IPS DF 6.9 (cell line): ENCODE measurements at places on chromosomes 11 and 22.

- no peak for DNase-seq
These were observed 52.5 kb upstream of the VSTM5 start for GRCh38 chr11:93902921-93903320.

GRCh38 chr11:45449036-45449601 is 163.0 kb upstream of the SYT13 start:
- no peak for DNase-seq

DNA sequence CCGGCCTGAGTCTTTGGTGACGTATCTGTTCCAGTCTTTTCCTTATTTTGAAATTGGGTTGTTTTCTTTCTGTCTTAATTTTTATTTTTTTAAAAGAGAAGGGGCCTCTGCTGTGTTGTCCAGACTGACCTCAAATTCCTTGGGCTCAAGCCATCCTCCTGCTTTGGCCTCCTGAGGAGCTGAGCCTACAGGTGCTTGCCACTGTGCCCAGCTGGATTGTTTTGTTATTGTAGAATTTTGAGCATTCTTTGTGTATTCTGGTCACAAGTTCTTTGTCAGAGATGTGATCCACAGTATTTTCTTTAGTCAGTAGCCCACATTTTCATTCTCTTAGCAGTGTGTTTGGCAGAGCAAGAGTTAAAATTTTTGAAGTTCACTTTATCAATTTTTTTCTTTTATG is 100.1 kb downstream of the ATXN10 start:
- DNase-seq, result no peak

DNA sequence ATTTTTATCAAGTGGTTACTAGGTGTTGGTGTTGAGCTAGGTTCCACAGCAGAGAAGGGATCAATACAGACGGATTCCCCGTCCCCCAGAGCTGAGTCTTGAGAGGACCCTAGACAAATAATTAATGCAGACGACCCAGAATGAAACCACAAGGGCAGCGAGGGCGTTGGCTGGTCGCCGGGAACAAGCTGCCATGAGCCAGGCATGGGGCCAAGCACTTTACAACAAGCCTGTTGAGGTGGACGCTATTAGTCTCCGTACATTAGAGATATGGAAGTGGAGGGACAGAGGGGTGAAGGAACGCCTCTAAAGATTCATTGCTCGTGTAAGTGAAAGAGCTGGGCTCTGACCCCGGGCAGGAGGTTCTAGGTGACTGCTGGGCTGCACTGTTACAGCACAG is 77.1 kb upstream of the EIF3D start:
- no peak for DNase-seq

DNA sequence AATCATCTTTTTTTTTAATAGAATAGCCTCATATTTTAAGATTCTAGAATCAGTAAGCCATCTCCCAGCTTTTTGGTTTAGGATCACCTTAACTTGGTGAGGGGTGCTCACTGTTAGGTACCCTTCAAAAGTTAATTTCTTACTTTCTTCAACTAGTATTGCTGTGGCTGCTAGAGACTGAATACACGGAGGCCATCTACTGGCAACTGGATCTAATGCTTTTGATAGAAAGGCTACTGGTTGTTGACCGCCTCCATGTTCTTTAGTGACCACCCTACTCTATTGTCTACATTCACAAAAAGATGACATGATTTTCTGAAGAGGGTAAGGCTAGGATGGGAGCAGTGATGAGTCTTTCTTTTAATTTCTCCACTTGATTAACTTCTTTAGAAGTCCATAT is 16.7 kb upstream of the ALDH3B2 start:
- DNase-seq, result no peak

GRCh38 chr11:122209619-122210366 is 93.8 kb upstream of the BLID start:
- DNase-seq, result no peak

DNA sequence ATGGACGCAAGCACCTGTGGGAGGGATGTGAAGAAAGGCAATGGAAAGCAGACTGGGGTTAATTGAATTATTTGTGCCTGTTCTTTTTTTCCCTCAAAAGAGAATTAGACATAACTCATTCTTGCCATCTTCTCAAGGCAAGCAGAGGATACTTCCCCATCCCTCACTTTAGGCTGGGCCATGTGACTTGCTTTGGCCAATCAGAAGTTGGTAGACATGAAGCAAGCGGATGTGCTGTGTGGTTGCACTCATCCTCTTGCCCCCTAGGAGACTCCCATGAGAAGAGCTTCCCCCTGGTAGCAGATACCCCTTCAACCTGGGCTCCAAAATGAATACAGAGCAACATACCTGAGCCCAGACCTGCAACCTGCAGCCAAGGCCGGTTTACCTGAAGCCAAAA is 124.4 kb upstream of the ZC3H12C start:
- no peak for DNase-seq

GRCh38 chr11:34827228-34827627 is 89.0 kb downstream of the APIP start:
- DNase-seq, result no peak

DNA sequence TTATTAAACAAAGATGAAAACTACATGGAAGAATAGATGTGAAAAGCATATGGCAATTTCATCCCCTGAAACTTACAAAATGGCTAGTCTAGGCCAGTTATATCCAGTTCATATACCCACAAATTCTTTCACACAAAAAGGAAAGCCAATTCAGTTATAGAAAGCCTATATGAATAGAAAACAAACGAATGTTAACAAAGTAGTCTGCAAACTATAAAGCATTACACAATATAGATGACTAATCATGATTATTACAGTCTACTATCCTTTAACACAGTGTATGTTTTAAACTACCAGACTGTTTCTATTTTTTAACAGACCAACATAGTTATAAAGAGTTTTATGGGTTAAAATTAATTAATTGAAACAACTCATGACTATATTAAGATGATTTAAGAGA is 12.1 kb downstream of the DCUN1D5 start:
- DNase-seq, result no peak

GRCh38 chr11:93025558-93026255 is 56.3 kb downstream of the MTNR1B start:
- DNase-seq, result no peak

DNA sequence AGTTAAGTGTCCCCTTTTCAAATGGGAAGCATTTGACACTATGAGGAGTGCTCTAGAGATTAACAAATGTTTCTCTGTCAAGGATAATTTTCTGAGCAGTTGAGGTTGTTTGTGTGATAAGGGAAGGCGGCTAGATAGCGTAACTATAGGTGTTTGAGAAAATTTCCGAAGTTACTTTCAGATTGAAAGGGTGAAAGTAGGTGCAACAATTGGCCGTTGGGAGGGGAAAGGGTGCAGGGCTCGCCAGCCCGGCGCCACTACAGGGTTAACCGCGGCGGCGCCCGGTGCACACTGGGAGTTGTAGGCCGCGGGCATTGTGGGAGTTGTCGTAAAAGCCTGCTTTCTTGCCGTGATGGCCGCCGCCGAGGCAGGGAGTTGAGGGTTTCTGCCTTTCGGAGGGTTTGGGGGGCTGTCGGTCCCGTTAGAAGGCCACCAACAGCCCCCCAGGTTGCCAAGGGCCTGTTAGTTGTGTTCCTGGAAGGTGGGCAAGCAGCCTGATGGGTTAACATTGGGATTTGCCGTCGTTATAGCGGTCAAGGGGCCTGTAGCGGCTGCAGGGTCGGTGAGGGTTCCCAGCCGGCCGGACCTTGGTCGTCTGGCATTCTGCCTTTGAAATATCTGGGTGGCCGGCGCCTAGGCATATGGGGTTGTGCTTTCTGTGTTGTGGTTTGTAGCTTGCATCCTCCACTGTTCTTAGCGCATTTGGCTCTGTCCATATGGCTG is 36.5 kb upstream of the HSD17B12 start:
- peak; percentile 66 for DNase-seq

DNA sequence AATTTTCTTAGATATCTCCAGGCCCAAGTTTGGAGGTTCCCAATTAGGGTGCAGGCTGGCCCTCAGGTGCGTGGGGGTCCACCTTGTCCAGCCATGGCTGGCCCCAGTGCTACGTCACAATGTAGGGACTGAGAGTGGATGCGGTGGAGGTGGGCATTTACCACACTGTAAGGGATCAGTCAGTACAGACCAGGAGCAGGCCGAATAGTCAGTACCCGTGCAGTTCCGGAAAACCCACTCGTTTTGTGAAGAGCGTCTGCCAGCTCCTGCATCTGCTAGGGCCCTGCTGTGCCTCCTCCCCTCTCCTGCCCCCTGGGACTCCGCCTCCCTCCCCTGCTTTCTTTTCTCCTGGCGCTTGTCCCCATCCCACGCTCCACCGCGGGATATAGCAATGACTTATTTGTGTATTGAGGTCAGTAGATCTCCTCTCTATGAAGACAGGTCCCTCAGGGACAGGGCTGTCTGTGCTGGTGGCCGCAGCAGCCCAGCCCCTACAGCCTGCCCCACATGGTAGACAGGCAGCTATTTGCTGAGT is 50.4 kb upstream of the SEPTIN5 start:
- no peak for DNase-seq

GRCh38 chr11:11135820-11136476 is 217.1 kb downstream of the CSNK2A3 start:
- DNase-seq, result no peak

DNA sequence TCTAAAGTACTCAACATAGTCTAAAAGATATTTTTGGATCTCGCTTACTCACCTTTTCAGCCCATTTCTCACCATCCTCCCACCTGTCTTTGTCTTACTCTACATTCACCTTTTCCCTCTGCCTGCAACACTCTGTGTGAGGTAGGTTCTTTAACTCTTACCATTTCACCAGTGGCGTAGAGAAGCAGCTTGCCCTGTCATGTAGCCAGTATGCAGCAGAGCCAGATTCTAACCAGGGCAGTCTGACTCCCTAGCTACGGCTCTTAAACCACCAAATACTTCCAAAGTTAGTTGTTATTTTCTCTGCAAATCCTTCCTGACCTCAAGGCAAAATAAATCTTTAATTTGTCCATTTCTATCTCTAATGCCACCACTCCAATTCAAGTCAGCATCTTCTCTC is 7.5 kb downstream of the ALG8 start:
- DNase-seq, result no peak

- no peak for DNase-seq
These were observed 17.8 kb upstream of the CSNK1E start for GRCh38 chr22:38335077-38335476.

DNA sequence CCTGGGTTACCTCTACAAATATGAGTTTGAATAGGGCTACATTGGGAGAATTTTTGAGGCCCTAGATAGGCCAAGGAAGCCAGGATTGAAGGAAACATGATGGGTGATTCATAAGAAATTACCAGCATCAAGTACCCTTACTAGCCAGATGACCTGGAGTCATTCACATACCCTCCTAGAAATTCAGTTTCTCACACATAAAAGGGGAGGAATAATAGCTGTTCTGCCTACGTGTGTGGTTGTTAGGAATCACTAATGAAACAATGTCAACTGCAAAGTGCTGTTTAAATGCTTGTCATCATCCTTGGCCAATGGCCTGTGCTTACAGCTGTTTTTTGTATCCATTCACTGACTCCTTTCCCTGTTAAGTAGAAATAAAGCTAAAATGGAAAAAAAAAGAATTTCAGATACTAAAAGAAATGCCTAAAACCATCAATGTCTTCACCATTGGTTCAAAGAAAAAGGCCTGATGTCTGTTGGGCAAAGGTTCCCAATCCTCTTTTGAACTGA is 114.4 kb downstream of the NCAM1 start:
- no peak for DNase-seq

DNA sequence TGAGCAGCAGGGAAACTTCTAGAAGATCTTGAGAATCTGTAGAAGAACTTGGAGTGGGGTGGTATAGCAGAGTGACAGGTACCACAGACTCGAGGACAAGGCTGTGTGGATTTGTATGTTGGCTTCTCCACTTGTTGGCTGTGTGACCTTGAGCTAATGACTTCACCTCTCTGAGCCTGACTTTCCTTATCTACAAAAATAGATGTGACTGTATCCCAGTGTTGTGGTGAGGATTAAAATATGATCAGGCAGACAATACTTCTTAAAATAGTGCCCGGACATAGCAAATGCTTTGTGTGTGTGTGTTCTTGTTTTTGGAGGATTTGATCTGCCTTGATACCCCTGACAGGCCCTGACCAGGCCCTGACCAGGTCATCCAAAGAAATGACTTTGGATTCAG is 40.8 kb downstream of the MYO18B start:
- no peak for DNase-seq

GRCh38 chr11:8225589-8226036 is 38.1 kb downstream of the LMO1 start:
- DNase-seq, result peak; percentile 93

DNA sequence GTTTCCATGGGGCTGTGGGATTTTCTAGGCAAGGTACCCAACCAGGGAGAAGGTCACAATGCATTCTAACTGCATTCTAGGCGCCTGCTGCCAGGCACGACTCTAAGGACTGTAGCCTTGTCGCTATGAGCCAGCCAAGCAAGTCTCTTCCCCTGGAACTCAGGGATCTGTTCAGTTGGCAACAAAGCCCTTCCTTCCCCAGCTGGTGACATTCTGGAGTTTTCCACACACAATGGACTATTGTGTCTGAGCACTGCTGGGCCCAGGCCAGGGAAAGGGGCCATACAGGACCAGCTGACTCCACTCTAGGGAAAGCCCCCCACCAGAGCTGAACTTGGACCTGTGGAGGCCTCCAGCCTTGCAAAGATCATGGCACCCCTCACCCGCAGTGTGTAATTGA is 116.8 kb downstream of the RRAS2 start:
- no peak for DNase-seq

DNA sequence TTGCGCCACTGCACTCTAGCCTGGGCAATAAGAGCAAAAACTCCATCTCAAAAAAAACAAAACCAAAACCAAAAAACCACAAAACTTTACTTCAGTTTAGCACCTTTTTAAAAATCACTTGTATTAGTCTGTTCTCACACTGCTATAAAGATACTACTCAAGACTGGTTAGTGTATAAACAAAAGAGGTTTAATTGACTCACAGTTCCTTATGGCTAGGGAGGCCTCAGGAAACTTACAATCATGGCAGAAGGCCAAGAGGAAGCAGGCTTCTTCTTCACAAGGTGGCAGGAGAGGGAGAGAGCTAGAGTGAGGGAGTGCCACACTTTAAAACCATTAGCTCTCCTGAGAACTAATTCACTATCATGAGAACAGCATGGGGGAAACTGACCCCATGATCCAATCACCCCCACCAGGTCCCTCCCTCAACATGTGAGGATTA is 261.3 kb downstream of the TMEM135 start:
- DNase-seq, result no peak

GRCh38 chr11:9672288-9672916 is 8.5 kb downstream of the SWAP70 start:
- DNase-seq, result no peak

- no peak for DNase-seq
These were observed 159.9 kb downstream of the TEAD1 start for GRCh38 chr11:12834166-12834565.

GRCh38 chr11:72641522-72642042 is 32.6 kb downstream of the PDE2A start:
- no peak for DNase-seq

DNA sequence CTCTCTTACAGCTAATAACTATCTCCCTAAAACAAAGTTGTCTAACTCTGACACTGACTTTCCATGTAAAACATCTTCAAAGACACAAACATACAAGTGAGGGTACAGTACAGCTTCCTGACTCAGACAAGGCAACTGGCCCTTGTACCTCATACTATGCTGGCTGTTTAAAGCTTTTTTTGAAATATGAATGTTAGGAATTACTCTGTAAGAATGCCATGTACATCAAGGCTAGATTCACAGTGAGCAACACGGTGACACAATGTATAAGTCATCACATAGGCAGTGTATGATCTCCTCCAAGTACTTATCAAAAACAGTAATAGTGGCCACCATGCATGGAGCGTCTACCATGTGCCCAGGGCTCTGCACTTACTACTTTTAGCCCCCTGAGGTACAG is 28.6 kb downstream of the ALG8 start:
- DNase-seq, result no peak

GRCh38 chr11:47132490-47132889 is 44.2 kb downstream of the ARFGAP2 start:
- DNase-seq, result no peak

- DNase-seq, result no peak
These were observed 134.1 kb downstream of the UVRAG start for GRCh38 chr11:75949023-75949672.
